Activated naive CD8-positive, alpha-beta T cell treated with anti-CD3 and anti-CD28 coated beads, Interleukin-2, amount 50 U/mL, for 24 hours (primary cell): ENCODE measurements at places on chromosomes 4 and X.

DNA sequence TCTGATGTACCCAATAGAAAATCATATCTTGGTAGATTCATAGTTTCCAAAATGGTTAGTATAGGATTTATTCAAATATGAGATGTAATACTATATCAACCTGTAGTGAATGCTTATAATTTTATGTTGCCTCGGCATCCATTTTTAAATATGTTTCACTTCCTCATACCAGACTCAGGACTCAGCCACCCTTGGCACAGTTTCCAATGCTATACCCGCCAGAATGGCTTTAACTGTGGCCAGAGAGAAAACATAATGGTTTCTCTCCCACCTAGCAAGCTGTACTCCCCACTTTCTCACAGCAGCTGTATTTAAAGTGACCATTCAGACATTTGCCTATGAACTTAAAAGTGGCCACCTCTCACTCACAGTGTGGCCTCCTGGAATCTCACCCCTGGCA lies 466.6 kb upstream of the PABPC4L start:
- no peak for DNase-seq

DNA sequence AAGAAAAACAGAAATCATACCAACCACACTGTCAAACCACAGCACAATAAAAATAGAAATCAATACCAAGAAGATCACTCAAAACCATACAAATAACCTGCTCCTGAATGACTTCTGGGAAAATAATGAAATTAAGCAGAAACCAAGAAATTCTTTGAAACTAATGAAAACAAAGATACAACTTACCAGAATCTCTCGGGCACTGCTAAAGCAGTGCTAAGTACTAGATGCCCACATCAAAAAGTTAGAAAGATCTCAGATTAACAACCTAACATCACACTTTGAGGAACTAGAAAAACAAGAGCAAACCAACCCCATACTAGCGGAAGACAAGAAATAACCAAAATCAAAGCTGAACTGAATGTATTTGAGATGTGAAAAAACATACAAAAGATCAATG lies 33.2 kb downstream of the AWAT2 start:
- DNase-seq = no peak

- no peak for DNase-seq
Observed at GRCh38 chr4:109010521-109010920, 247.7 kb upstream of the ETNPPL start.

- DNase-seq = no peak
Observed at GRCh38 chr4:147599769-147600168, 17.4 kb upstream of the TMEM184C start.

GRCh38 chrX:11050013-11050412 lies 61.1 kb upstream of the HCCS start:
- no peak for DNase-seq

- no peak for DNase-seq
Observed at GRCh38 chr4:164177753-164178152, 576.2 kb upstream of the SMIM31 start.

GRCh38 chr4:66606908-66607307 lies 936.6 kb upstream of the EPHA5 start:
- no peak for DNase-seq

GRCh38 chrX:13764281-13764680 lies 29.7 kb downstream of the OFD1 start:
- no peak for DNase-seq
